Osteoblast (primary cell): ENCODE measurements at places on chromosomes 11 and 22. TPM values are rescaled to one million over a fixed set of nuclear protein-coding genes. Genes with fewer than 3 reads are reported as not detected.

GRCh38 chr11:95338430-95338991 lies 107.5 kb upstream of the SESN3 start:
- DNase-seq: no peak

DNA sequence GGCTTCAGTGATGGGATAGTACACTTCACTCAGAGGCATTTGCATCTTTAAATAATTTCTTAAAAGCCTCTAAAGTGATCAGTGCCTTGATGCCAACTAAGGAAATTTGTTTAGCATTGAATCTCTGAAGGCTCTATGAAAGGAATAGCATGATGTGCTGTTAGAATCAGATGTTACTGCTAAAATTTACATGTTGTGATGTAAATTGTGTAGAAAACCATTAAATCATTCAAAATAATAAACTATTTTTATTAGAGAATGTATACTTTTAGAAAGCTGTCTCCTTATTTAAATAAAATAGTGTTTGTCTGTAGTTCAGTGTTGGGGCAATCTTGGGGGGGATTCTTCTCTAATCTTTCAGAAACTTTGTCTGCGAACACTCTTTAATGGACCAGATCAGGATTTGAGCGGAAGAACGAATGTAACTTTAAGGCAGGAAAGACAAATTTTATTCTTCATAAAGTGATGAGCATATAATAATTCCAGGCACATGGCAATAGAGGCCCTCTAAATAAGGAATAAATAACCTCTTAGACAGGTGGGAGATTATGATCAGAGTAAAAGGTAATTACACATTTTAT lies 4.6 kb downstream of the MALAT1 start:
- no peak for DNase-seq

GRCh38 chr11:72179804-72180396 lies 12.0 kb upstream of the FOLR1 start:
- peak; percentile 78 for DNase-seq

DNA sequence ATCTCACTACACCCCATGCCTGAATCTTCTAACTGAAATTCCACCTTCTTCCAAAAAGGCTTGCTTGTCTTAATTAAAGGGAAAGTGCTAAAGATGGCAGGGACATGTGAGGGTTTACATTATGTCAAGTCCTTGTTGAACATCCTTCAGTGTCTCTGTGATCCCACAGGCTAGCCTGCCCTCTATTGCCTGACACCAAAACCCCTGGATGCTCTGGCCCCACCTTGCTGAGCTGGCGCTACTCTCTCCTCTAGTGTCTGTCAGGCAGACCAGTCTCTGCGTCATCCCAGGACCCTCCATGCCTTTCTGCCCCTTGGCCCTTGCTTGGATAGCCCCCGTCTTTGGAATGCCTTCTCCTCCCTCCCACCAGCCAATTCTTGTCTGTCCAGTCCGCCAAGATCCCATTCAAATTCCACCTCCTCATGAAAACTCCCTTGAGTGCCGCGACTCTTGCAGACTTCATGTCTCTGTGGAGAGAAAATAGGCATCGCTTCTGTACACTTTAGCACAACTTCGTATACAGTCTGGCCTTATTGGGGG lies 69.3 kb downstream of the PKNOX2 start:
- DNase-seq: no peak

DNA sequence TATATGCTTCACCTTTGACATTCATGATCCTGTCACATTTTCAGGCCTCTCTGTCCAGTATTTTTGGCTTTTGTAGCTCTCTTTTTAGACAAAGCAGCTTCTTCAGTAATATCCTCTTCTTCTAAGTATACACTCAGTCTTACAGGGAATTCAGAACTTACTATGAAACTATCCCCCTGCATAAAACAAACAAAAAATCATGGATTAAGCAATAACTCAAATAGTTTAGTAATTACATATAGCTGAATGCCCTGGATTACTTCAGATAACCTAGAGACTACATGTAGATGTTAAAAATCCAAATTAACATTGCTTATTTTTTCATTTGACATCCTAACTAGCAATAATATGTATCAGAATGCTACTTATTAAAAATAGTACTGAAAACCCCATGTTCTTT lies 5.2 kb downstream of the TAF1D start:
- DNase-seq: no peak

DNA sequence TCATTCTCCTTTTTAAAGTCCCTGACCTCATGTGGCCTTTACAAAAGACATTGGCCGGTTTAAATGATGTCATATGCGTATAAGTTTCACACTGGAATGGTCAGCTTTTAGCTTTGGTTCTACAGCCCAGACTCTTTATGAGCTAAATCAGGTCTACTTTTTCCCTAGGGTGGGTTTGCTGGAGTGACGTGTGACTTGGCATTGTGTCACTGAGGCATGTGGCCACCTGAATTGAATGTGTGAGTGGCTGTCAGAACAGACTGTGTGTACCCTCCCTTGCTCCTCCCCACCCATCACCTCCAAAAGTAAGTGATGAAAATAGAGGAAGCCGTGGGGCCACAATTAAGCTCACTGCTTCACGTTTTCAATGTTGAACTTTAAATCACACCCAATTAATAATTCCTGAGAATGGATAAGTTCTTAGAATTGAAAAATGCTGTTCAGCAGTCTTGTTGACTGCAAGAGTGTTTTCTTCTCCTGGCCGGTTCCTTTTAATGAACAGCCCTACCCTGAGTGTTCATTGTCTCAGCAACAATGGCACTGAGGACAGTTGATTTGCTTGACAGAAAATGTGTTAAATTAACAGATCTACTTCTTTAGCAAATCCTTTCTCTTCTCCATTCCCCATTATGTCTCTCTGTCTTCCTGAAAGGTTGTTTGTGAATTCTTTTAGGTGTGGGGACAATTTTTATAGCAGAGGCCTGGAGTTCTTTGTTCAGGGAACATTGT lies 11.3 kb downstream of the CECR2 start:
- DNase-seq: no peak

- no peak for DNase-seq
Observed at GRCh38 chr11:1371026-1371325, 18.8 kb upstream of the BRSK2 start.

DNA sequence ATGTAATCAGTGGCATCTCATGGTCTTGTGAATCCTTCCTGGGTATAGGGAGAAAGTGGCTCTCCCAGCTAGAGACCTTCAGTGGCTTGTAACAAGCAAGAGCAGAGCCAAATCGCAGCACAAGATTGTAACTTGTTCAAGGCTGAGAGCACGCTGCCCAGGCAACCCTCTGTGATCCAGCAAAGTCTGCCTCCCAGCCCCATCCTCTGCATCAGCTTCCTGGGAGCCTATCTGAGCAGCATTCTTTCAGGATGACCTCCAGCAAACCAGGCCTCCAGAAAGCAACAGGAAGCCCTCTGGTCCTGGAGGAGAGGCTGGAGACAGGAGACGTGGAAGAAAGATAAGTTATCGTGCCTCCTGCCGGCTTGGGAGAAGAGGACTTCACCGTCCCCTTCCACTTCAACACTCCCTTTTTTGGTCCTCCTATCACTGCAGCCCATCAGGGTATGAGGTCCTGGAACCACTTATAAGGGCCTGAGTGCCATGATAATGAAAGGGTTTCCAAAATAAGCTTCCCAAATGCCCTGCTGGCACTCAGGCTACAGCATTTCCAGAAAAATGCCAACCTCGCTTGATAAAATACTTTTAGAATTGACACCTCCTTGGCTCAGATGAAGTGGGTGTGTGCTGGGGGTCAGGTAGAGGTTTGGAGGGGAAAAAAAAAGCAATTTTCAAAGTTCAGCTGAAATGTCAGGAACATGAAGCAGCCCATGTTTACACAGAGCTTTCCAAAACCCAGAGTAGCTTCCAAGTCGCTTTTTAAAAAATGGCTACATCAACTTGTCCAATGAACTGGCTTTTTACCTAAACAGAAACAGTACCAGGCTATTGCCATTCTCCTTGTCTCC lies 80.2 kb downstream of the PLEKHA7 start:
- no peak for DNase-seq

- no peak for DNase-seq
Observed at GRCh38 chr11:123428116-123428715, 1.9 kb upstream of the GRAMD1B start.

The ZP1 gene
- total RNA-seq: under 0.01 and 0.36 TPM in 2 replicates
